ENCODE measurements at places on chromosomes 4 and X.

GRCh38 chrX:84188320-84188834, 378 bp upstream of the RPS6KA6 start:
- H3K36me3 ChIP-seq: no peaks in the 10 kb centered on the region
- no peaks in the 10 kb centered on the region for H3K4me1 ChIP-seq
- H3K27me3 ChIP-seq: no peaks in the 10 kb centered on the region
- peak overlapping the region; percentile 60 for H3K4me3 ChIP-seq

- H3K27ac ChIP-seq: no peak overlapping the region
- H3K4me3 ChIP-seq: no peak overlapping the region
- H3K36me3 ChIP-seq: no peaks in the 10 kb centered on the region
Measured at GRCh38 chr4:175906384-175906783, 94.3 kb upstream of the GPM6A start.

DNA sequence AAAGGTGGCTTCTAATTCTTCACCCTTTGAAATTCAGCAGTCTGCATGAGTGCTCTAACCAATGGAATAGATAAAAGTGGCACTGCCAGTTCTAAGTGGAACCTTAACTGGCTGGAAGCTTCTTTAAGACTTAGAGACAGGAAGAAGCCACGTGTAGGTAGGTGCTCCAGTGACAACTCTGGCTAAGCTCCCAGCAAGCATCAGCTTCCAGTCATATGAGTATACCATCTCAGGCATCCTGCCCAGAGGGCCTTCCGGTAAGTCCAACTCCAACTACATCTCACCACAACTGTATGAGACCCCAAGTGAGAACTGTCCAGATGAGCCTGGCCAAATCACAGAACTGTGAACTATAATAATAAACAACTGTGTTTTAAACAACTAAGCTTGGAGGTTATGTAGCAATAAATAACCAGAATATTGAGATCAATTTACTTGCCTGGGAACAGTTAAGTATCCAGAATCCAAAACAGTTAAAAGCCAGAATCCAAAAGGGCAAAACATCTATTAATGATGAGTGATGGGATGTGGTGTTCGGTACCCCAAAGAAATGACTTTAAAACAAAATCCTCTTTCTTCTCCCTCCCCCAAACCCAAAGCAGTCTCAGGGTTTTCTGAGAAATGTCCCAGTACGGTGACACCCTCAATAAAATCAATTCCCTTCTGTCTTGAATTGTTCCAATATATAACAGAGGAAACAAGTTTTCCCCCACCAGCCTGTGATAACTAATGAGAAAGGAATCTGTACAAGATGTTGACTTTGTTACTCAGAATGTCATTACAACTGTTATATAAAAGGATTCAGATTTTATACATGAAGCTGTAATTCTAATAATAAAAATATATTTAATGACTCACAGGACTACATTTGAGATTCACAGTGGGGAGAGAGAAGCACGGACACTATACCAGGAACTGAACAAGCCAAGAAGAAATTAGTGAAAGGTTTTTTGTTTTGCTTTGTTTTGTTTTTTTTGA, 4.2 kb downstream of the TSPAN5 start:
- no peak overlapping the region for H3K27ac ChIP-seq
- no peaks in the 10 kb centered on the region for H3K27me3 ChIP-seq
- no peak overlapping the region for H3K4me3 ChIP-seq
- peaks cover 34% of the 10 kb centered on the region for H3K4me1 ChIP-seq
- no peaks in the 10 kb centered on the region for H3K36me3 ChIP-seq
- no peak for DNase-seq

- H3K27ac ChIP-seq: no peak overlapping the region
- no peaks in the 10 kb centered on the region for H3K36me3 ChIP-seq
- peak; percentile 36 for DNase-seq
- H3K4me3 ChIP-seq: no peak overlapping the region
- H3K4me1 ChIP-seq: no peaks in the 10 kb centered on the region
- H3K27me3 ChIP-seq: no peaks in the 10 kb centered on the region
Measured at GRCh38 chrX:26783512-26784225, 567.7 kb downstream of the MAGEB5 start.

- H3K27me3 ChIP-seq: no peaks in the 10 kb centered on the region
- H3K4me3 ChIP-seq: no peak overlapping the region
- H3K4me1 ChIP-seq: peaks cover 51% of the 10 kb centered on the region
- no peak for DNase-seq
Measured at GRCh38 chr4:128848461-128848860, 39.0 kb downstream of the JADE1 start.

DNA sequence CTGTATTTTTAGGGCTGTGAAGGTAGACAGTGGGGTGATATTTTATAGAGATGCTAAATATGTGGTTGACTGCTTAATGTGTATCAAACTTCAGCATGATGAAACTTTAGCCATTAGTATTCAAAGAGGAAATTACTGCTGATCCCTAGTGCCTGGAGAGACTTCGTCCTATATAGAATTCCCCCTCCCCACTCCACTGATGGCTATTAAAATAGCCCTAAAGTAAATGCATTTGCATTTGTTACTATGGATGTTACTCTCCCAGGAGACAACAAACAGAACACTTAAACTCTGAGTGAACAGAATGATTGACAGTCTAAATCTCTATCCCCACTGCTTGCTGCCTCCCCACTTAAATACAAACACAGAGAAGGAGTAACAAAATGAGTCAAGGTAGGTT, 39.1 kb downstream of the ADGRL3 start:
- no peaks in the 10 kb centered on the region for H3K36me3 ChIP-seq
- DNase-seq: no peak
- no peak overlapping the region for H3K27ac ChIP-seq
- no peaks in the 10 kb centered on the region for H3K4me1 ChIP-seq
